ENCODE measurements at places on chromosomes 3 and 15. TPM values are rescaled to one million over a fixed set of nuclear protein-coding genes. Genes with fewer than 3 reads are reported as not detected.

- no peak for DNase-seq
Measured at GRCh38 chr3:4714045-4714444, 220.9 kb downstream of the ITPR1 start.

DNA sequence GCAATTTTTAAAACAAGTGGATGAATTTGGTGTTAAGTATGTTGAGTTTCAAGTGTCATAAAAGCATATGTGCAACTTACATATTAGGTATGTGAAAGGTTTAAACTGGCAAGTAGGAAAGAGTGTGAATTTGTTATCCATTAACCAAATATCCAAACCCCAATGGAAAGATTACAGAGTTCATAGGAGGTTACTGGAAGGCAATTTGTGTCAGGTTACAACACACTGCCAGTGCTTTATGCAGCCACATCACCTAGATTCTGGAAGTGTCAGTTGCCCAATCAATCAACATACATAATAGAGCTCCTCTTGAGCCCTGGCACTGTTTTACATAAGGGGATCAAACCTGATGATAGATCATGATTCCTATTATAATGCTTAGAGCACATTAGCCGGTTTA lies 261.0 kb downstream of the ROBO1 start:
- DNase-seq: no peak

DNA sequence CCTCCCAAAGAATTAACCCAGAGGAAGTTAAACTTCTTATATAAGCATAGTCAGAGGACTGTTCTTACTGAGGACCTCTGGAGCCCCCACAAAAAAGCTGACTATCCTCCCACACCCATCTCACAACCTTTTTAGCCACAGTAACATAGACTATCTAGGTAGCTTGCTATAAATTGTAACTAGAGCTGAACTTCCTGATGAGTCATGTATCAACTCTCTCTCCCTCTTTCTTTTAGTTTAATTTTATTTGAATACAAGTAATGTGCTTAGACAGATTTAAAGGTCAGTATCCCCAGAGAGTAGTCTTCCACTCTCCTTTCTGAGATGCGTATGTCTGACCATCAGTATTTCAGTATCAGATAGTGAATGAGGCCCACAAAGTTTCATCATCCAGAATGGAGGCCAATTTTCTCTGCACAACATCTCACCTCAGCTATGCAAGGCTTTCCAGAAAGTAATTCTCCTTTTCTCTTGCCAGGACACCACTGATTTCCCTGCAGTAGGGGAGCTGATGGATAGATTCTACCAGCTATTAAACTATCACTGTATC lies 104.0 kb upstream of the MYRIP start:
- DNase-seq: no peak

Gene ATP13A5
- not detected for total RNA-seq

Gene C2CD4A
- total RNA-seq: not detected
